ENCODE measurements at places on chromosomes 7 and 10.
A peak's percentile ranks its signal among the peaks of the same experiment; 100 is the strongest.

DNA sequence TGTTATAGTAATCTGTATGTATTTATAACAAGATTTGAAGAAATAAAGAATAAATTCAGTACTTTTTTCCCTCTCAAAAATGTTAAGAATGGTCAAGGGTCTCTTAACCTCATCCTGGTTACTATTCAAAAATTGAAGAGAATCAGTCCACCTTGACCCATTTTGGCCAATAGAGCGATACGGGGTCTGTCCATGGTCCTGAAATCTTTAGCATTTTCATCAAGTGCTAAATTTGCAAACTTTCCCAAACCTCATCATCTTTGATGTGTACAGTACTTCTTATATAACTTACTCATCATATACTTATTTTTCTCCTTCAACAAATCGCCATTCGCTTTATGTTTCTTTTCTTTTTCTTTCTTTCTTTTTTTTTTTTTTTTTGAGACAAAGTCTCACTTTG is 23.6 kb downstream of the TMEM178B start:
- peak; percentile 45 for DNase-seq
- no peaks in the 10 kb centered on the region for H3K4me1 ChIP-seq
- H3K36me3 ChIP-seq = no peaks in the 10 kb centered on the region

DNA sequence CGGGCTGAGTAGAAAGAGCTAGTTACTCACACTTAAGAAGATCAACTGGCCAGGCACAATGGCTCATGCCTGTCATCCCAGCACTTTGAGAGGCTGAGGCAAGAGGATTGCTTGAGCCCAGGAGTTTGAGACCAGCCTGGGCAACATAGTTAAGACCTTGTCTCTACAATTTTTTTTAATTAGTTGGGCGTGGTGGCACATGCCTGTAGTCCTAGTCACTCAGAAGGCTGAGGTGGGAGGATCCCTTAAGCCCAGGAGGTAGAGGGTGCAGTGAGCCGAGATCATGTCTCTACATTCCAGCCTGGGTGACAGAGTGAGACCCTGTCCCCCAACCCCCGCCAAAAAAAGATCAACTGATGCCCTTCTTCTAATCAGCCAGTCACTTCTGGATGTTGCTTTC is 74.6 kb upstream of the ATP6V0A4 start:
- H3K27me3 ChIP-seq = no peaks in the 10 kb centered on the region
- peaks cover 75% of the 10 kb centered on the region for H3K36me3 ChIP-seq
- no peak overlapping the region for H3K4me3 ChIP-seq
- H3K4me1 ChIP-seq = peaks cover 12% of the 10 kb centered on the region

GRCh38 chr10:119715628-119716505 is 10.0 kb upstream of the INPP5F start:
- DNase-seq = no peak
- H3K4me1 ChIP-seq = peaks cover 34% of the 10 kb centered on the region
- peak overlapping the region; percentile 93 for H3K27ac ChIP-seq
- H3K27me3 ChIP-seq = peaks cover 2% of the 10 kb centered on the region

GRCh38 chr10:63760034-63760707 is 239.0 kb downstream of the REEP3 start:
- H3K4me3 ChIP-seq = no peak overlapping the region
- no peaks in the 10 kb centered on the region for H3K27me3 ChIP-seq
- H3K27ac ChIP-seq = no peak overlapping the region
- no peaks in the 10 kb centered on the region for H3K36me3 ChIP-seq
- H3K4me1 ChIP-seq = peaks cover 44% of the 10 kb centered on the region

GRCh38 chr10:71996592-71997371 is 32.6 kb downstream of the CHST3 start:
- H3K36me3 ChIP-seq = peaks cover 9% of the 10 kb centered on the region
- DNase-seq = no peak
- H3K4me1 ChIP-seq = peaks cover 45% of the 10 kb centered on the region
- peaks cover 7% of the 10 kb centered on the region for H3K27me3 ChIP-seq

DNA sequence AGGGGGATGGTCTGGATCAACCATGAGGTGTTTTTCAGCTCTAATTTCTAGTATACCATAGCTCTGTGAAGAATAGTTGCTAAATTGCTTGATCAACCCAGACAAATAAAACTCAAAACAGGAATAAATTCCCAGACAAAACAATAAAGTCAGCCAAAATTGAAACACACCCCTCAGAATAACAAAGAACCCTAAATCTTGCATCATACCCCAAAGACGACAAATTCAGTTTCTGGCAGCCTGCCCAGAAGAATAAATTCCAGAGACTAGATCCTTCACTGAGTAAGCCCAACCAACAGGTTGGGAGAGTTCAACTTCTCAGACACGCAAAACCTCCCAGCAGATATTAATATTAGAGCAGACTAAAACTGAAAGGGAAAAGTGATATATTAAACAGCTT is 11.2 kb upstream of the SEM1 start:
- no peaks in the 10 kb centered on the region for H3K4me1 ChIP-seq
- DNase-seq = no peak
- H3K36me3 ChIP-seq = no peaks in the 10 kb centered on the region
- H3K4me3 ChIP-seq = no peak overlapping the region
- peaks cover 23% of the 10 kb centered on the region for H3K27me3 ChIP-seq

- H3K27ac ChIP-seq = peak overlapping the region; percentile 36
- H3K27me3 ChIP-seq = peaks cover 4% of the 10 kb centered on the region
- peak overlapping the region; percentile 12 for H3K4me3 ChIP-seq
- H3K36me3 ChIP-seq = peaks cover 9% of the 10 kb centered on the region
These were observed 27.6 kb upstream of the ARMS2 start for GRCh38 chr10:122426829-122427228.

DNA sequence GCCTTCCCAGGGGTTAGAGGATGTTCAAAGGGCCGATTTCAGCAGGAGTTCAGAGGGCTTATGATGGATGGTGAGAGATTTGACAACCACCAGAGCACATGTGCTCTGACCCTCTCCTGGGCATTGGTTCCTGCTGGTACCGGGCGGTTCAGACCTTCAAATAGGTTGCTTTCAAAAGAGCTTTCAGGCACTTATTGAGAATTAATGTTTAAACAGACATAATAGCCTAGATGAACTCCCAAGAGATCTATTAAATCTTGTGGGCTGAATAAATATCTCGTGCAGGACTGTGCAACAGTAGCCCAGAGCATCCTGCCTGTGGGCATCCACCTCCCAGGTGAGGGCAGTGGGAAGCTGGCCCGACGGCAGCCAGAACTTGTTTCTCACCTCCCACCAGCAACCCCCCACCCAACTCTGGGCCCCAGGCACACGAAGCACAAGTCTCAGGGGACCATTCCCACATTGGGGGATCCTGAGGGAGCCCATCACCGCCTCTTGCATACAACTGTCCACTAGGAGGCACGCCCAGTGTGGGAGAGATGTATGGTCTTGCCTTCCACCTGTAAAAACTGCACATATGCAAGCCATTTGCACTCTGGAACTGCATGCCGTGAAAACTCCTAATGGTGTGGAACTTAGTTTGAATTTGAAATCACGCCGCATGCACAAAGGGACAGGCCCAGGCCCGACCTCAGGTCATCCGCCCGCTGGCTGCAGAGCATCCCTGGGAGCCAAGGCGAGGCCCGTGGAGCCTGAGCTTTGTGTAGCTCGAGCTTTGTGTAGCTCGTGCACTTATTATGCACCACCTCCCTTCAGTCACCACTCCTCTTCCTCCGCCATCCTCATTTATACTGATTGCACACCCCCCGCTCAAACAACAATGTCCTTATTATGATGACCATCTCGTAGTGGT is 147.8 kb downstream of the ADCY1 start:
- H3K27ac ChIP-seq = no peak overlapping the region
- no peak overlapping the region for H3K4me3 ChIP-seq
- H3K27me3 ChIP-seq = no peaks in the 10 kb centered on the region
- H3K36me3 ChIP-seq = peaks cover 39% of the 10 kb centered on the region
- DNase-seq = no peak

DNA sequence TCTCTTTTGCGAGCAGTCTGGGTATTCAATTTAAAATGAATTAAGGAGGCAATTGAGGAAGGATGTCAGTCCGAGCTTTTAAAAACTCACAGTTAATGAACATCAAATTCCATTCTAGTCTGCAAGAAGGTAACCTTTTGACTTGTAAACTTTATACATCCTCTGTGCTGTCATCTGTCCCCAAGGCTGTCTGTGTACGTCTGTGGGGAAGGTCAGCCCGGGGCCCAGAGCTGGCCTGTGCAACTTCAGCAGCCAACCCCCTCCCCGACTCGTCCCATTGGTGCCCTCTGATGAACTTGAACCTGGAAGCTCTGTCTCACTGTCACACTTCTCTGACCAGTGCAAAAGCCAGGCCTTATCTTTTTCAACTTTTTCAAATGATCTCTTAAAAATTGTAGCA is 80.3 kb downstream of the CCDC3 start:
- no peak overlapping the region for H3K27ac ChIP-seq
- peaks cover 14% of the 10 kb centered on the region for H3K4me1 ChIP-seq
- no peaks in the 10 kb centered on the region for H3K36me3 ChIP-seq
- DNase-seq = no peak
- no peak overlapping the region for H3K4me3 ChIP-seq

DNA sequence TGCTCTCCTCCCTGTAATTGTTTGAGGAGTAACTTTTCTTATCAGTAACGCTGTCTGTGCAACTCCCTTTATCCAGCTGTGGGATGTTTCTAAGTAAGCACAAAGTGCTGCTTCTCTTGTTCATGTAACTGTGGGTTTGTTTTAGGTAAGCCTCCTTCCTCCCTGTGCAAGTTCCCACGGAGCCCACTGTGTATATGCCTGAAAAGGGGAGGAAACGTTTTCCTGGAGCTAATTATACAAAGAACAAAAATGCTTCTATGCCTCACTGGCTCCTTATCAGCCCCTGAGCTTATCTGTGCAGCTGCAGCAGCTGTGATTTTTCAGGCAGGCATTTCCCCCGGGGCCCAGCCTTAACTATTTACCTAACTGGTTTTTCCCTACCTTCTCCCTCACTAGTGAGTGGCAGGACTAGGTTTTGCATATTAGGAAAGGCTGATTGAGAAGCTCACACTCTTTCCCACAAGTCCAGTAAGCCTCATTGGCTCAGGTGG is 593.4 kb upstream of the GHITM start:
- H3K27ac ChIP-seq = no peak overlapping the region
- H3K4me3 ChIP-seq = no peak overlapping the region
- no peaks in the 10 kb centered on the region for H3K36me3 ChIP-seq
- H3K4me1 ChIP-seq = peaks cover 32% of the 10 kb centered on the region
- H3K27me3 ChIP-seq = no peaks in the 10 kb centered on the region

DNA sequence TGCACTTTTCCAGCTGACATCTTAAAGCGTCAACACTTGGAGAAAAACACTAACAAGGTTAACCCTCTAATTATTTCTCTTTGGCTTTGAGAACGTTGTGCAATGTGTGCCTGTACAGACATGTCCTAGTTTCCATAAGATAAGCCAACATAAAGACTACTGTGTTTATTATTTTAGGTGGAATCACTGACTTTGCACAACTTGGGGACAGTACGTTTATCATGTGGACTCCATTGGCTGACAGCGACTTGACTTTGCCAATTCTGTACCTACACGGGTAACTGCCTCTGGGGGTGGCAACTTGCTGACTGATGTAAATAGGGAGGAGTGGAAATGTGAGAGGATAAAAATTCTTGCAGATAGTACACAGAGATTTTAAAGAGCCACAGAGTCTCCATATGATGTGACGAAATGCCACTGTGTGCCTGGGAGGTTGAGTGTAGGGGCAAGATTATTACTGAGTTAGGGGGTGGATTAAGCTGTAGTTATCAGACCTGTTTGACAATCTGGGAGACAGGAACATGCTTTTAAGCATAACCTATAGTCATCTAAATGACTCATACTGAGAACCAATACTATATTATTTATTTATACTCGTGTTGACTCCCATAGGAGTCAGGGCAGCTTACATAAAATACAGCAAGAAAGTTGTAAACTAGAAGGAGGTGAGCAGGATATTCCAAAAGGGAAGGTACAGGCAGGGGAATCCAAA is 21.0 kb downstream of the SLC13A4 start:
- no peak overlapping the region for H3K4me3 ChIP-seq
- H3K27me3 ChIP-seq = peaks cover 8% of the 10 kb centered on the region
- no peak for DNase-seq
- peaks cover 20% of the 10 kb centered on the region for H3K4me1 ChIP-seq

DNA sequence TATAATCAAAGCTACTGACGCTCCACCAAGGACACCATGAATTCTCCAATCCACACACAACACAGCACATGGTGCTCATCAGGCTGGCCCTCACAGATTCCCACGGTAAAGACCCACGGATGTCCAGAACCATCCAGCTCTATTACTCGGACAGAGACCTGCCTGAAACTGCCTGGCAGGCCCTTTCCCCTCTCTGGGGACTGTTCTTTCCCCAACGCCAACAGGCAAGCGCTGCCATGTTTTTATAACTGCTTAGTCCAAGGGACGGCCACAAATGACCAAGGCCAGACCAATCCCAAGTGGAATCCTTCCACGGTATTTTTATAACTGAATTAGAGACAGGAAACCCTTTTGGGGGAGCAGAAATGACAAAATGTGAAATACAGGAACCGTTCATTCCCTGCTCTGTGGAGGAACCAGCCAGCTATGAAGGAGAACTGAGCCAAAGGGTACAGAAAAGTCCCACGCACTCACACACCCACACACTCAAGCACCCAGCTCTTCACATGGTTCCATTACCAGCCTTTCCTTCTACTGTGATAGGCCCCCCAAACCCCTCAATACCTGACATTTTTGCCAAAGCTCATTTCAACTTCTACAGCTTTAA is 4.1 kb downstream of the PIP4K2A start:
- no peak overlapping the region for H3K4me3 ChIP-seq
- H3K27ac ChIP-seq = no peak overlapping the region
- no peak for DNase-seq
- H3K4me1 ChIP-seq = peaks cover 35% of the 10 kb centered on the region
- peaks cover 15% of the 10 kb centered on the region for H3K27me3 ChIP-seq

- H3K36me3 ChIP-seq = no peaks in the 10 kb centered on the region
- DNase-seq = no peak
- peaks cover 4% of the 10 kb centered on the region for H3K4me1 ChIP-seq
- H3K27ac ChIP-seq = peak overlapping the region; percentile 12
- no peak overlapping the region for H3K4me3 ChIP-seq
These were observed 630.0 kb upstream of the FOXK1 start for GRCh38 chr7:4052130-4052529.

DNA sequence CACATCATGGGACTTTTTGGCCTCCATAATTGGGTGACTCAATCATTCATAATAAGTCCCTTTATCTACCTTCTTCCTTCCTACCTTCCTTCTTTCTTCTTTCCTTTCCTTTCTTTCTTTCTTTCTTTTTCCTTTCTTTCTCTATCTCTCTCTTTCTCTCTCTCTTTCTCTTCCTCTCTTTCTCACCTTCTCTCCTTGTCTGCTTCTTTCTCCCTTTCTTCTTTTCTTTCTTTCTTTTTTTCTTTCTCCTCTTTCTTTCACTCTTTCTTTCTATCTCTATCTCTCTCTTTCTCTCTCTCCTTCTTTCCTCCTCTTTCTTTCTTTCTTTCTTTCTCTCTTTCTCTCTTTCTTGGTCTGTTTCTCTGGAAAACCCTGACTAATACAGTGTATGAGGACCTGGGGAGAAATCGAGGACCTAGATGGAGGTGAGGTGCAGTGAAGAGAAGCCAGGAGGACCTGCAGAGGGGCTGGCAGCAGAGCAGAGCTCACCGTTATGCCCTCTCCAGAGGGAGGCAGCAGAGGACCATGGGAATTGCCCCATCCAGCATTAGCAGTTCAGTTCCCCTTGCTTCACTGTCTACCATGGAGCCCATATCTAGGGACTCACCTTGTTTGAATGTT is 52.7 kb upstream of the BTRC start:
- H3K27me3 ChIP-seq = peaks cover 86% of the 10 kb centered on the region
- peaks cover 57% of the 10 kb centered on the region for H3K4me1 ChIP-seq
- no peak overlapping the region for H3K27ac ChIP-seq

Data from nephron progenitor cell (in vitro differentiated cells).